ENCODE measurements at places on chromosomes 6 and 20.

DNA sequence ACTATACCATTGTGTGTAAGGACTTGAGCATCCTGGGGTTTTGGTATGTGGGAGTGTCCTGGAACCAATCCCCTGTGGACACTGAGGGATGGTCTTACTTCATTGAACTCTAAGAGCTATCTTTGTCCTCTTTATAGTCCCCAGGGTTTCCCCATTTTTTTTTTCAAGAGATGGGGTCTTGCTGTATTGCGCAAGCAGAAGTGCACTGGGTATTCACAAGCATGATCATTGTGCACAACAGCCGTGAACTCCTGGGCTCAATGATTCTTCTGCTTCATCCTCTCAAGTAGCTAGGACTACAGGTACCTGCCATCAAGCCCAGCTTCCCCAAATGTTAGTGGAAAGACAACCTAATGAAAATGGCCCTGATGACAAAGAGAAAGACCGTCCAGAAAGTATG is 2.2 kb upstream of the ASCC3 start:
- no peak for DNase-seq

DNA sequence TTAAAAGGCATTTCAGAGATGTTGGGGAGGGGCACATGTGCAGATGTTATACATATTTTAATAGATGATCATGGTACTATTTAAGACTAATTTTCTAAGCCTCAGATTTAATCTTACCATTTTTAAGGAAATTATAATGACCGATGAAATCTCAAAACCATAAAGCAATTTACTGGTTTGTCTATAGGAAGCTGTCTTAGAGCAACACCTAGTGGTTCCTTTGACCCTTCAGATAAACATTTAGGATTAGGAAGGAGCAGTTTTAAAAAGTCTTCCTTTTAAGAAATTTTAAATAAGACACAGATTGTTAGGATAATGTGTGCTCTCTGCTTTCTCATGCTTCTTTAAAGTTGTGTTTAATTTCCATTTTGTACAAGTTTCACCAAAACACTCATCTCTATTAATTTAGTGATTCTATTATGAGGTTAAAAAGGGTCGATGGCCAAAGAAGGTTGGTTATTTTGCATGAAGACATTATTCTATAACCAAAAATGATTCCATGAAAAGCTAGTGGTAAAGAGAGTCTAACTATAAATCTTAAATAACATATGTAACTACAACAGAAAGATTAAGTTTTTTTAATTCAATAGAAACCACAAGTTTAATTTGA is 376.4 kb downstream of the HACE1 start:
- peak; percentile 1 for DNase-seq

DNA sequence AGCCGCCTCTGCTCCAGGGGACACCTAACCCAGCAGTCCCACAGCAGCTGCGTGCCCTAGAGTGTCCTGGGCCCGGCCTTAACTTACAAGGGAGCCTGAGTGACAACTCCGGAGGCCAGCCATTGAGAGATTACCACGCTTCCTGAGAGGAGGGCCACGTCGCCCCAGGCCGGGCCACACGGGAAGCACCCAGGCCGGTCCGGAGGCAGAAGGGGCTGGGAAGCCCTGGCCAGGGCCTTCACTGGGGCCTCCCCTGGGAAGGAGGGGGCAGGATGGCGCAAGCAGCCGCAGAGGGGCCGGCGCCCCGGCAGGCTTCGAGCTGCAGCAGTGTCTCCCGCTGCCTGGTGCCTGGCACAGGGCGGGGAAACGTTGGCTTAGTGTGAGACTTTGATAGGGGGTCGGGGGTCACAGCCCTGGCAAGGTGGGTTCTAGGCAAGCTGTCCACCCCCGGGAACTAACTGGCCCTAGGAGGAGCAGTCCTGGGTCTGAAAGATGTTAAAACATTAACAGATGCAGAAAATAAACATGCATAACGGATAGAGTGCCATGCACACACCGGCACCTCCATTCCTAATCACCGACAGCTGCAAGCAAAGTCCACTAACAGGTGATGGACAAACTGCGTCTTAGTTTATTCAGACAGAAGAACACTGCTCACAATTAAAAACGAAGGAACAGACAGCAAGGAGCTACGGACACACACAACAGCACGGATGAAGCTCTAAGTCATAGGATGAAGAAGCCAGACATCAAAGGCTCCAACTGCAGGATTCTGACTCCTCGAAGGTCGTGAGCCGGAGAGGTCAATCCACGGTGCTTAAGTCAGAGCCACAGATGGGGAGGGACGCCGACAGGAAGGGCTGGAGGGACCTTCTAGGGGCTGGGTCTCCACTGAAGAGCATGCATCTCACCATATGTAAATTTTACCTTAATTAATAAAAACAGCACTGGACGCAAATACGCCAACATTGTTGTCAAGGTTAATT is 17.4 kb downstream of the CHRNA4 start:
- no peak for DNase-seq

DNA sequence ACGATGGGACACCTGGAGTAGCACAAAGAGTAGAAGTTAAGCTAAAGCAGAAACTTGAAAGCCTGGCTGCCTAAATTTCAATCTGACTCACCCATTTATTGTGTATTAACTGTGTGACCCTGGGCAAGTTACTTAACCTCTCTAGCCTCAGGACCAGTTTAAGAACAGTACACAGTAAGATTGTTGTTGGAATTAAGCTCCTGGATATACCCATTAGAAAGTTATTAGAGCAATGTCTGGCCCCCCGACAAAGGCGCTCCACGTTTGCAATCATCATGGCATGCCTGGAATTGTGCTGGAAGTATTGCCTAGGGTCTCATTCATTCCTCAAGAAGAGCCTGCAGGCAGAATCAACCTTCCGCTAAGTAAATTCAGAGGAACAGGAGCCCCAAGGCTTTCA is 1.4 kb downstream of the SDC4 start:
- DNase-seq, result no peak

DNA sequence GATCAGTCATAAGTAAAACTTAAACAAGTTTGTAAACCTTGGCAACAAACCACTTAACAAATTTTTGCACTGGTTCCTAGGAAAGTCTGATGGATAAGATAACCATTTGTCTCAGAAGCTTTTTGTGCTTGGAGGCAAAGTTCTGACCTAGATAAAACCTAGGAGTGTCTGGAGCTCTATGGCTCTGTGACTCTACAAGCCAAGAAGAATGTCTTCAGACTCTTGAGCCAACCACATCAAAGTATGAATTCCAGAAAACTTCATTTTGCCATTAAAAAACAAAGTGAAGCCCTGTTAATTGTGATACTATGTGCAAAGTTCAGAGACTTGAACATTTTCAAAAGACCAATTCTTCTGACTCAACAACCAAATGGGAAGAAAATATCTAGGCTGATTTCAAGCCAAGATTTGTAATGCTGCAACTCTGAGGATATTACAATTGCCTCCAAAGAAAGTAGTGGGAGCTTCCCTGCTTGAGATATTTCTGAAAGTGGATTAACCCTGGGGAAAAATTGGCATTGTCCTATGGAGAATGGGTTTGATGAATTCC is 158.1 kb upstream of the FOXQ1 start:
- DNase-seq, result no peak

DNA sequence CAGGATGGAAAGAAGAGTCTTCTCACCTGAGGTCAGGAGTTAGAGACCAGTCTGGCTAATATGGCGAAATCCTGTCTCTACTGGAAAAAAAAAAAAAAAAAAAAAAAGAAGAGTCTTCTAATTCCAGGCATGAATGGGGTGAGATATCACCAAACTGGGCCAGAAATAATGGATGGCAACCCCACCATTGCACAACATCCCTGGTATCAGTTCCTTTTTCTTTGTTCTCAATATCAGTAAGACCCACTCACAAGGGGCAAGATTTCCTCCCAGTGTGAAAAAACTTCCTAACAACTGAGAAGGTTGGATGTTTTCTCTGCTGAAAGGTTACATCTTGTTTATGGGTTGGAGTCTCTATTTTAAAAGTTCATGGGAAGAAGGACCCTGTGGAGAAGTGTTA is 23.6 kb upstream of the NR2E1 start:
- no peak for DNase-seq

- DNase-seq, result peak; percentile 11
Observed at GRCh38 chr6:133254552-133255228, 13.5 kb downstream of the EYA4 start.

GRCh38 chr6:8238773-8239683 is 136.7 kb upstream of the EEF1E1 start:
- DNase-seq, result no peak

GRCh38 chr6:159615918-159616317 is 77.1 kb downstream of the SOD2 start:
- DNase-seq, result no peak

- no peak for DNase-seq
Observed at GRCh38 chr20:47235111-47235510, 121.4 kb downstream of the ZMYND8 start.

DNA sequence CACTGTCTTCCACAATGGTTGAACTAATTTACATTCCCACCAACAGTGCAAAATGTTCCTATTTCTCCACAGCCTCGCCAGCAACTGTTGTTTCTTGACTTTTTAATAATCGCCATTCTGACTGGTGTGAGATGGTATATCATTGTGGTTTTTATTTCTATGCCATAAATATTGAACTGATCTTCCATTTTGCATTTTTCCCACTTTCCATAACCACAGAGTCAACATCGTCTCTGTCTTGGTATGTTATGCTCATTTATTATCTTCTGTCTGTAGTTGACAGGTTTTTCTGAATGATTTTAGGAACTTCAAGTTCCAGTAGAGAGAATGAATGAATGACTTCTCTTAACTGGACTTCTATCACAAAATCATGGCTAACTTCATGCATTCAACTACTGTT is 259.8 kb downstream of the UST start:
- DNase-seq, result no peak

All from A172 (cell line).